ENCODE measurements at places on chromosomes 5 and 9.

DNA sequence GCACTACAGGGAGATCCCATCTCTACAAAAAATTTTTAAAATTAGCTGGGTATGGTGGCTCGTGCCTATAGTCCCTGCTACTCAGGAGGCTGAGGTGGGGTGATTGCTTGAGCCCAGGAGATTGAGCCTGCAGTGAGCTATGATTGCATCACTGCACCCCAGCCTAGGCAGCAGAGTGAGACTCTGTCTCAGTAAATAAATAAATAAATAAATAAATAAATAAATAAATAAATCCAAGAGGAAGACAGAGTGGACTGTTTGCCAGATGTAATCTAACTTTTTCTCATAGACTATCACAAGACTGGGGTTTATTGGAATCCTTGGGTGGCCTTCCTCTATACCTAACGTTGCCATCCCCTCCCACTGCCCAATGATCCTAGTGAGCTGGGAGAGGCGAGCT is 19.2 kb upstream of the TCF7 start:
- H3K4me3 ChIP-seq = no peak overlapping the region
- no peaks in the 10 kb centered on the region for H3K27me3 ChIP-seq
- no peak for DNase-seq
- H3K27ac ChIP-seq = no peak overlapping the region

DNA sequence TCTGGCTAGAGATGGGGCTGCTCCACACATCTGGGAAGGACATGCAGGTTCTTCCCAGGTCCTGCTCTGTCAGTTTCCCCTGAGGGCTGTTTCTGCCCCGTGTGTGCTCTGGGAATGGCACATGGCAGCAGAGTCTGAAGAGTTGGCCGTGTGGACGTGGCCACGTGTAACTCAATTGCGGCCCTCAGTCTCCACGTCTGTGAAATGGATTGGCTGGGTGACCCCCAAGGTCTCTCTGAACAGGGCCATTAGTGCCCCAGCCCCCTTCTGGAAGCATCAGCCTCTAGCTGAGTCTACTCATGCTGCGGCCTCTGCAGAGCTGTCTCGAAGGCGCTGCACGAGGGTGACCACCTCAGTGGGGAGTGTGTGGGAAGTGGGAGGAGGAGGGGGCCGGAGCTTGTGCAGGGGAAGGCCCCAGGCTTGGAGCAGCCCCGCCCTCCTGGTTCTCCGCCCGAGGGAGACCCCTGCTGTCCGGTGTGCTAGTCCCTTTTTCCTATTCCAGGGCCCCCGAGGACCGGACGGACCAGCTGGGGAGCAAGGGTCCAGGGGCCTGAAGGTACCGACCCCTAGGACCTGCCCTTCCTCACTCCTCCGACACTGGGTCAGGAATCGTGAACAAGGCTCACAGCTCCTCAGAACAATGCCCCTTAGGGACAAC is 58.9 kb upstream of the ORM1 start:
- no peaks in the 10 kb centered on the region for H3K27me3 ChIP-seq
- H3K4me3 ChIP-seq = no peak overlapping the region
- peaks cover 3% of the 10 kb centered on the region for H3K4me1 ChIP-seq
- no peaks in the 10 kb centered on the region for H3K36me3 ChIP-seq
- DNase-seq = no peak

DNA sequence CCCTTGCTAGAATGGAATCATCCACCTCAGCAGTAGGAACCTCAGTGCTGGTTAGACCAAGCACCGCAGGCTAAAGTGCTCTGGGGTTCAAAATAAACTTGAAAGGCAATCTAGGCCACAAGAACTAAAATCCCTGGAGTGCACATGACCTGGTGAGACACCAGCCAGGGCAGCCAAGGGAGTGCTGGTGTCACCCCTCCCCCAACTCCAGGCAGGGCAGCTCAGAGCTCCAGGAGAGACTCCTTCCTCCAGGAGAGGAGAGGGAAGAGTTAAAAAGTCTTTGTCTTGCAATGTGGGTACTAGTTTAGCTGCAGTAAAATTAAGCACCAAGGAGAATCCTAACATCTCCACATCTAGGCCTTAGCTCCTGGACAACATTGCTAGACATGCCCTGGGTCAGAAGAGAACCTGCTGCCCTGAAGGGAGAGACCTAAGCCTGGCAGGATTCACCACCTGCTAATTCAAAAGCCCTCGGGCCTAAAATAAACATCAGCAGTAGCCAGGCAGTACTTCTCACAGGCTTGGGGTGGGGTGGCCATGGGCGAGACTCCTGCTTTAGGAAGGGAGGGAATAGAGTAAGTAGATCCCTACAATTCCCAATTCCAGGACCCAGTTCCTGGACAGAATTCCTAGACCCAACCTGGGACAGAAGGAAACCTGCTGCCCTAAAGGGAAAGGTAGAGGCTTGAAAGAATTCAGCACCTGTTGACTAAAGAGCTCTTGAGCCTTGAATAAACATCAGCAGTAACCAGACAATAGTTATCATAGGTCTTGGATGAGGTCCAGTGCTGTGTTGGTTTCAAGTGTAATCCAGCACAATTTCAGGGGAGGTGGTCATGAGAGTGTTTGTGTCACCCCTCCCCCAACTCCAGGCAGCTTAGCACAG is 25.8 kb downstream of the UGT3A2 start:
- no peak for DNase-seq
- H3K4me1 ChIP-seq = no peaks in the 10 kb centered on the region
- H3K4me3 ChIP-seq = no peak overlapping the region

DNA sequence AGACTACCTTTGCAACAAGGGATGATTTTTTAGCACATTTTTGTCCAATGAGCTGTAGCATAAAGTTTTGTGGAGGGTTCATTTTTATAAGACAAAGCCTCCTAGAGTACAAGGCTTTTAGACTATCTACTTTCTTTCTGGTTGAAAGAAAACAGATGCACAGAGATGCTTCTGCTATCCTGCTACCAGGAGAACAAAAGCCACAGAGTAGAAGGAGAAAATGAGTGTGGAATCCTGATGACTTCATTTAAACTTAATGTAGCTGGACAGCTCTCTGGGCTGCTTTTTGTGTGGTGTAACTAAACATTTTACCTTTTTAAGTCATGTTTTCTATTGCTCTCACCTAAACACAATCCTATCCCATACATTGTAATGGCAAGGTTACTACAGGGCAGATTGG is 1009.4 kb downstream of the TLE1 start:
- H3K4me1 ChIP-seq = no peaks in the 10 kb centered on the region
- no peaks in the 10 kb centered on the region for H3K27me3 ChIP-seq
- no peak for DNase-seq
- no peak overlapping the region for H3K27ac ChIP-seq

GRCh38 chr5:179530069-179530998 is 20.0 kb upstream of the RUFY1 start:
- peaks cover 9% of the 10 kb centered on the region for H3K4me1 ChIP-seq
- H3K4me3 ChIP-seq = peak overlapping the region; percentile 58
- no peaks in the 10 kb centered on the region for H3K27me3 ChIP-seq
- peak; percentile 83 for DNase-seq

GRCh38 chr9:123395276-123395688 is 39.3 kb downstream of the CRB2 start:
- no peaks in the 10 kb centered on the region for H3K4me1 ChIP-seq
- no peaks in the 10 kb centered on the region for H3K27me3 ChIP-seq
- no peak overlapping the region for H3K4me3 ChIP-seq
- no peaks in the 10 kb centered on the region for H3K36me3 ChIP-seq
- no peak for DNase-seq

DNA sequence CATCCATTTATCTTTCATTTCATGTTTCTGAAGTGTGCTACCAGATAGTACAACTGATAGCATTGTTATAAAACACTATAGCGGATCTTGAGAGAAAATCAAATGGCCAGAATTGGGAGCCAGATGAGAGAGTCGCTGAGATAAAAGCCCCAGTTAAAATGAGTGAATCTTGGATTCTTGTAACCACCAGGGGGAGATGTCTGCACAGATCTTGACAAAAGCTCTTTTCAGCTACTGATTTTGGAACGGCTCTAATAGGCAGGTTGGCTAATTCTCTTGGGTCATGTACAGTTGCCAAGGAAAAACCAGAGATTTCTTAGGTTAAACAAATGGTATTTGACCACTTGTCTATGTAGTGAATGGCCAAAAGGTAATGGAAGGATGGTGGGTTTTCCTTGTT is 21.7 kb downstream of the F2RL2 start:
- peaks cover 6% of the 10 kb centered on the region for H3K36me3 ChIP-seq
- no peaks in the 10 kb centered on the region for H3K27me3 ChIP-seq

- H3K4me3 ChIP-seq = peak overlapping the region; percentile 59
- peak; percentile 89 for DNase-seq
- peaks cover 13% of the 10 kb centered on the region for H3K4me1 ChIP-seq
- H3K27me3 ChIP-seq = no peaks in the 10 kb centered on the region
These were observed 812 bp downstream of the CACFD1 start for GRCh38 chr9:133460405-133461175.

DNA sequence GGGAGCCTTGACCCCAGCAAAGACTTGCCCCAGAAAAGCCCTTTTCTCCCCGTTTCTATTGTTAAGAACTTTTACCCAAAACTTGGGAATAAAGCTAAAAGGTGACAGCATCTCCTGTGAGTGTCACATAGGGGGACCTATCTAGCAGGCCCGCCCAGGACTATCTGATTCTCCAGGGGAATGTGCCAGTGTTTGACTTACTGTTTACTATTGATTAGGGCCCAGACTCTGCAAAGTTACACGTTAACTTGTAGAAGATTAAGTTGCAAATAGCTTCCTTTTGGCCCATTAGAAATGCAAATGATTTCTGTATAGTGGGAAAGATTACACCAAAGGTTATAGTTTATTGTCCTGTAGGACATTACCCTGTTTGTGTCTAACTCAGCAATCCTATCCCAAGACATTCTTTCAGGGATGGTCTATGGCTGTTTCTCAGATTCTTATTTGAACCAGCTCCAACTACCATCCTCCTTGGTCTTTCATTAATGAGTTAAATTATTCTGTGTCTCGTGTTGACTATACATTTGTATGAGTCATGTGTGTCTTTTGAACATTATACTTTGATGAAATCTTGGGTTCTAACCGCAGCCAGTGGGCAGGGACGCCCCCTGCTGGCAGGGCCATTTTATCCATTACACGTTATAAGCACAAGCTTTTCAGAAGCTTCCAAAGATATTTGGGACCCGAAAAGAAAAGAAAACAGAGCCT is 60.7 kb downstream of the HRH2 start:
- no peaks in the 10 kb centered on the region for H3K36me3 ChIP-seq
- no peak overlapping the region for H3K4me3 ChIP-seq

GRCh38 chr9:37961351-37961750 is 57.4 kb upstream of the SLC25A51 start:
- no peak overlapping the region for H3K4me3 ChIP-seq
- DNase-seq = no peak
- H3K27ac ChIP-seq = no peak overlapping the region
- peaks cover 22% of the 10 kb centered on the region for H3K4me1 ChIP-seq

- DNase-seq = no peak
- H3K36me3 ChIP-seq = no peaks in the 10 kb centered on the region
- H3K27ac ChIP-seq = no peak overlapping the region
- no peak overlapping the region for H3K4me3 ChIP-seq
These were observed 6.0 kb upstream of the NIPBL start for GRCh38 chr5:36870399-36871040.

- H3K36me3 ChIP-seq = no peaks in the 10 kb centered on the region
- no peak overlapping the region for H3K4me3 ChIP-seq
- no peaks in the 10 kb centered on the region for H3K4me1 ChIP-seq
These were observed 357.3 kb downstream of the SPOCK1 start for GRCh38 chr5:137141779-137142178.

- H3K4me3 ChIP-seq = no peak overlapping the region
- no peak overlapping the region for H3K27ac ChIP-seq
- H3K36me3 ChIP-seq = peaks cover 60% of the 10 kb centered on the region
- no peak for DNase-seq
These were observed 2.7 kb downstream of the LEAP2 start for GRCh38 chr5:132876020-132876759.

DNA sequence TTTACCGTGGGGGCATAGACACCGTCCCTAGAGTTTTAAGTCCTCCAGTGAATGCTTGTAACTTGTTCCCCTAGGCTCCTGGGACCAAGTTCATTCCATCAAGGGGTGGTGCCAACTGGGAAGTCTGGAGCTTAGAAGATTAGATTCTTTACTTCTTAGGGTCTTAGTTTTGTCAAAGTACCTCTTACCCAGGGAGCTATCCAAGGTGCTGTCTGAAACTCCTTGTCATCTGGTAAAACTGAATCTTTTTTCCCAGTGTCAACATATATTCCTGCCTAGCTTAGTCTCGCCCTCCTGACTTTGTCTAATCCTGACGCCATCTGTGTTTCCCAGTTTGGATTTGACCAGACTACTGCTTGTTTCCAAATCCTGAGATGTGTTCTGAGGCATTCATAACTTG is 41.6 kb downstream of the MAMDC2 start:
- DNase-seq = no peak
- no peaks in the 10 kb centered on the region for H3K36me3 ChIP-seq
- H3K27me3 ChIP-seq = no peaks in the 10 kb centered on the region

DNA sequence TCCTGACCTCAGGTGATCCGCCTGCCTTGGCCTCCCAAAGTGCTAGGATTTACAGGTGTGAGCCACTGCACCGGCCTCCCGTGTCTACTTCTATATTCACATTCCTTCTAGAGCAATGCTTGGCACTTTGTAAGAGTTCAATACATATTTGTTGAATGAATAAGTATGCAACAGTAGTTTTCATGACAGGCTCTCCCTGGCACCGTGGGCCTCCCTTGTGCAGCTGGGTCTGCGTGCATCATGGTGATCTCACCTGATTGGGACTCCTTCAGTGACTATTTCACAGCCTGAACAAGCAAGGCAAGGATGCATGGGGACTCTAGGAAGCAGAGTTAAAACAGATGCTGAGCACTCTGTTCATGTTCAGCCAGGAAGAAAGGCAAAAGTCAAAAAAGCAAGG is 6.8 kb upstream of the ZBTB34 start:
- peaks cover 5% of the 10 kb centered on the region for H3K27me3 ChIP-seq
- no peaks in the 10 kb centered on the region for H3K4me1 ChIP-seq
- H3K27ac ChIP-seq = no peak overlapping the region
- DNase-seq = no peak

DNA sequence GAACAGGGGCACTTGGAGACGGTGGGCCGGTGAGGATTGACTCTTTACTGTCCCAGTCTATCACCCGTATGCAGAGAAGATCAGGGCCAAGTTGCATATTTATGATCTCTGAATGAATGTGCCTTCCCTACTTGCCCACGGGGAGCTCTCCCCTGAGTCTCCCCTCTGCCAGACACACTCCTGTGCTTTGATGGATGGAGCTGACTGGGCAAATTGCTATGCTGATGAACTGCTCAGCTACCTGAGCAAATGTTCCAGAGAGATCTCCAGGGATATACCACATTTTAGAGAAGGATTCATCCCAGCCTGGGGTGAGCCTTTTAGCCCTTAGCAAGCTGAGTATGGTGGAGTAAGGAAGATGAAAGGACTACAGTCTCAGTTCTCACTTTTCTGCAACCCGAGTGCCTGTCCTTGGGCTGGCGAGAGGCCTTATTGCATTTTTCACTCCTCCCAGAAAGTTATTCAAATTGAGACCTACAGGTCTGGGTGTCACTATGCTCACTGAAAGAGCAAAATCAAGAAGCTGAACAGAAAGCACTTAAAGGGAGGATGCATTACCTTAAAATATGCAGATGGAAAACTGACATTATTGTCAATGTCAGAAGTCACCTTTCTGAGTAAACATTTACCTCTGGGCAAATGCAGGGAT is 526.7 kb upstream of the WWC1 start:
- no peaks in the 10 kb centered on the region for H3K36me3 ChIP-seq
- H3K4me1 ChIP-seq = no peaks in the 10 kb centered on the region
- no peak for DNase-seq
- H3K27ac ChIP-seq = no peak overlapping the region

GRCh38 chr9:77712533-77713130 is 64.5 kb upstream of the GNA14 start:
- no peaks in the 10 kb centered on the region for H3K27me3 ChIP-seq
- no peak overlapping the region for H3K4me3 ChIP-seq
- no peak for DNase-seq

Measured in upper lobe of right lung (tissue), 1 donor.